SK-N-DZ (cell line): ENCODE measurements at places on chromosomes 3 and 15.

DNA sequence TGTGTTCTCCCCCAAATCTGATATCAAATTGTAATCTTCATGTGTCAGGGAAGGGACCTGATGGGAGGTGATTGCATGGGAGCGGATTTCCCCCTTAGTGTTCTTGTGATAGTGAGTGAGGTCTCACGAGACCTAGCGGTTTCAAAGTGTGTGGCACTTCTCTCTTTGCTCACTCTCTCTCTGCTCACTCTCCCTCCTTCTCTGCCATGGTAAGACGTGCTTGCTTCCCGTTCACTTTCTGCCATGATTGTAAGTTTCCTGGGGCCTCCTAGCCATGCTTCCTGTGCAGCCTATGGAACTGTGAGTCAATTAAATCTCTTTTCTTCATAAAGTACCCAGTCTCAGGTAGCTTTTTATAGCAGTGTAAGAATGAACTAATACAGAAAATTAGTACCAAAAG lies 30.6 kb upstream of the OR5H6 start:
- no peak for DNase-seq

DNA sequence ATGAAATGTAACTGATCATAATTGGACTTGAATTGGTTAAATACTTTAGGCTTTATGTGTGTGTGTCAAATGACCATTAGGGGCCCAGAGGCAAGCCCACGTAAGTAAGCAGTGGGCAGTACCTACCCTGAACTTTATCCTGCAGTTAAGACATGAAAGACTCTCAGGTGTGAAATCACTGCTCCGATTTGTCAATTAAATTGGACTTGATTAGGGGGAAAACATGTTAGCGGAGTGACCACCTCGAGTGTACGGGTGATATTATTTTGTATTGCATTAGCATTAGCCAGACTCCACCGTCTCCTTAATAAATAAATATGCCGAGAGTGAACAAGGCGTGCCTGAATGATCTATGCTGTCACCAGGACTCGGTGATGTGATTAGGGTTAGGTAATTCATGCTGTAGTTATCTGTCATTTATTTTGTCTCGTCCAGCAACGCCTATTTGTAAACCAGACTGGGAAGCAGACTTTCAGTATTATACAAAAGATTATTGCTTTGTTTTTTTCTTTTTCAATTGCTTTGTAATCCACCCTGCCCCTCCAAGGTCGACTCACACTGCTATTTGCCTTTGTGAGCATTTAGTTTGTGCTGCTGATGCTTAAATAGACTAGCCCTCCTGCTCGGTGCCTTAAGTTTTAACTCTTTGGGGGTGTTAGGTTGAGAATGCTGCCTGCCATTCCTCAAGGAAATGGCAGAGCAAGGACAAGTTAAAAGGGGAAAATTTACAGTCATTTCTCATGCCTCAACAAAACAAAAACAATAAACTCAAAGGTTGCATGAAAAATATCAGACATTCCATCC lies 1.8 kb downstream of the RBMS3 start:
- DNase-seq: peak; percentile 54

- no peak for DNase-seq
These were observed 71.7 kb downstream of the ANKRD28 start for GRCh38 chr3:15726043-15726442.

DNA sequence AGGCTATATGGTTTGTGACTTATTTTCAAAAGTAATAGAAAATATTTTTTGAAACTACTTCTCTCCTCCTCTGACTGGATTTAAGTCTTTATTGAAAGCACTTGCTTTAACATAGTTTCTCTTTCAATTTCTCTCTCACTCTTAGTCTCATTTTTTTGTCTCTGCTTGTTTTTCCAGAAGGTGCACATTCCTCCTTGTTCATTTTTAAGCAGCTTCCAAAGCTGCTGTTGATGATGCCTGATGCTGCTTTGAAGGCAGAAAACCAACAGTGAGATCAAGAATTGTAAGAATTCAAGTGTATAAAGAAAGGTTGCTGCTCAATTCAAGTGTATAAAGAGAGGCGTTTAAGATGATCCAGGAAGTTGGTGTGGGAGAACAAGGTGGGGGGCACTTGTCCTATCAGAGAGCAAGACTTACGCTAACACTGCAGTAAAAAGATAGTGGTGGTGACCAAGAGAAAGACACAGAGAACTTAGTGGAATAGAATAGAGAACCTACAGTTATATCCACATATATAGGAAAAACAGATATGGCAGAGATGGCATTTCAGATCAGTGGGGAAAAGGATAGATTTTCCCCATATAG lies 12.1 kb downstream of the NR2C2 start:
- DNase-seq: no peak

DNA sequence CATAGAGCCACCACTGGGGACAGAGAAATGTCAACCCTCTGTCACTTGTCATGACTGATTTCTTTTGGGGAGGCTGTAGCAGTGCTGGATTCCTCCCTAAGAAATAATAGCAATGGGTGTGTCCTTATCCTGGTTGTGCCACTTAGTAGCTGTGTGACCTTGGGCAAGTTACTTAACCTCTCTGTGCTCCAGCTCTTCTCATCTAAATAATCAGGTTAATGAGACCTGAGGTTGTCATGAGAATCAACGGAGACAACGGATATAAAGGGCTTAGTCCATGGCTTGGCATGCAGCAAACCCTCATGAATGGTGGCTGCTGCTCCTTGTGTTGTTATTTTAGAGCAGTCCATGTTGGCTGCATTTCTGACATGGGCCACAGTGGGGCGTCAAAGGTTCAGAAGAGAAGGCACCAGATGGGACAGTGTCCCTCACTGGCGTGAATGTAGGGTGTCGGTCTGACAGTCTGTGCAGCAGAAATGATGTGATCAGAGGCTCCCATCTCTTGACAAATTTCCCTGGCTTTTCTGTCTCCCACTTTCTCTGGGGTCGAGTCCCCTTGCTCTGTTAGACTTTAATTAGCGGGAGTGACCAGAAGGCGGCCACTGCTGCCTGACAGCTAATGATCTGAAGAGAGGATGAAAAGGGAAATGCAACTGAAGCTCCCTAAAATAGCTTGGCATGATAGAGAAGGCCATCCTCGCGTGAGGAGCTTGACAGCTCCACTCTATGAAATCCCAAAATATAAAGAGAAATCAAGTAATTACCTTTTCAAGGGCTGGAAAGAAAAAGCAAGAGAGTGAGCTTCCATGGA lies 209.4 kb downstream of the CADPS start:
- peak; percentile 75 for DNase-seq

DNA sequence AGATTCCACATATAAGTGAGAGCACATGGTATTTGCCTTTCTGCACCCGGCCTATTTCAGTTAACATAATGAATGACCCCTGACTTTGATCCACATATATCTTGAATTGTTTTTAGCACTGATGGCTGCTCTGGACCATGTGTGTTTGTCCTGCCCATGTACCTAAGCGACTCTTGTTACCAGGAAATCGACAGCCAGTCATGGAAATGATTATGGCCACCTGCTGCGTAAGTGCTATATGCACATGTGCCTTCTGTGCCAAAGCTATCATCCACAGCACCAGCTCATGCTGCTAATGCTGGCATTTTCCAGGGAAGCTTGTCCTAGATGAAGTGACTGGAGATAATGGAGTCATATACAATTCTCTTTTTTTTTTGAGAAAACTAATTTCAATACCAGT lies 103.7 kb downstream of the PEX5L start:
- DNase-seq: no peak

- no peak for DNase-seq
These were observed 42.6 kb upstream of the BNC1 start for GRCh38 chr15:83327041-83327440.

GRCh38 chr3:185677146-185677829 lies 91.2 kb downstream of the SENP2 start:
- peak; percentile 53 for DNase-seq

GRCh38 chr3:173870976-173871375 lies 473.4 kb downstream of the NLGN1 start:
- DNase-seq: no peak

GRCh38 chr3:109678600-109678999 lies 341.3 kb upstream of the DPPA4 start:
- DNase-seq: no peak

DNA sequence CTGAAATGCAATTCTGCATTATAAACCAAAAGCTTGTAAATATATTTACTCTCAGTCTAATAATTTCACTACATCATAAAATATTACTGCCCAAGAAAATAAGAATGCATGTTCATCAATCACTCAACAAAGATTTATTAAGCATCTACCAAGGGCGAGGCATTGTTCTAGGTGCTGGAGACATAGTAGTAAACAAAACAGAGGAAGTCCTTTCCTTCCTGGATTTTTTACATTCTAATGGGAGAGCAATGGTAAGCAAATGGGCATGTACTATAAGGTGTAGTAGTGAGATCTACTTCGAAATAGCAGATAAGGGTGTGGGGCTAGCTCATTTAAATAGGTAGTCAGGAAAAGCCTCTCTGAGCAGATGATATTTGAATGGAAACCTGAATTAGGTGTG lies 10.8 kb upstream of the ZFYVE19 start:
- no peak for DNase-seq

- DNase-seq: peak; percentile 29
These were observed 195.0 kb downstream of the ZNF621 start for GRCh38 chr3:40719660-40720287.

GRCh38 chr3:125008766-125009165 lies 47.0 kb downstream of the HEG1 start:
- no peak for DNase-seq

- DNase-seq: no peak
These were observed 66.1 kb downstream of the CD200 start for GRCh38 chr3:112399064-112399463.

- no peak for DNase-seq
These were observed 173.9 kb downstream of the PYDC2 start for GRCh38 chr3:191634902-191635301.

GRCh38 chr15:57158589-57158988 lies 217.7 kb upstream of the CGNL1 start:
- DNase-seq: no peak

GRCh38 chr3:115279939-115280338 lies 132.9 kb upstream of the ZBTB20 start:
- DNase-seq: no peak

DNA sequence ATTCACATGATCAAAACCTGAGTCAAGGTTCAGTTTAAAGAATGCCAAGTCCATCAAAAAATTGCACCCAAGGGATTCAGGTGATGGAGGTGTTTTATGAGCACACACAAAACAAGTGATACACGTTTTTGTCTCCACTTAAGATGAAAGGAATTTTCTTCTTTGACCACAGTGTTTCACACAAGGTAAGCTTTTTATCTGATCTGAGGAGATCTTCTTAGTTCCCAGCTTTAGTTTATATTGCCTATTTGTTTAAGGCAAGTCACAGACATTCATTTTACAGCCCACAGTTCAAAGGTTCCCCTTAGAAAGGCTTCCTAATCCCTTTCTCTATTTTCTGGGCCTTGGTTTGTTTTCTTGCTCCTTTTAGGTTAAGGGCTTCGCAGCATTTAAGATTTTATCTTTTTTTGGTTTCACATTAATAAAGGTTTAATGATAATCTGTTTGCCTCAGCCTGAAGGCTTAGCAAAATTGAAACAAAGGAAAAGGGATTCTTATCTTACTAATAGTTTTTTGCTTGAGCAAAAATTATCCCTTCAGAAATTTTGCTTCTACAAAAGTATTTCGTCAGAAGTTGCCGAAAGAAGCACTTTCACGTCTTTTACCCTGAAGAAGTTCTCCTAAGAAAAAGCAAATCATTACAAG lies 420.5 kb upstream of the NAALADL2 start:
- DNase-seq: no peak

GRCh38 chr3:134423153-134423552 lies 48.9 kb upstream of the AMOTL2 start:
- peak; percentile 69 for DNase-seq

- DNase-seq: peak; percentile 16
These were observed 314.3 kb upstream of the RASGRP1 start for GRCh38 chr15:38878926-38879325.

DNA sequence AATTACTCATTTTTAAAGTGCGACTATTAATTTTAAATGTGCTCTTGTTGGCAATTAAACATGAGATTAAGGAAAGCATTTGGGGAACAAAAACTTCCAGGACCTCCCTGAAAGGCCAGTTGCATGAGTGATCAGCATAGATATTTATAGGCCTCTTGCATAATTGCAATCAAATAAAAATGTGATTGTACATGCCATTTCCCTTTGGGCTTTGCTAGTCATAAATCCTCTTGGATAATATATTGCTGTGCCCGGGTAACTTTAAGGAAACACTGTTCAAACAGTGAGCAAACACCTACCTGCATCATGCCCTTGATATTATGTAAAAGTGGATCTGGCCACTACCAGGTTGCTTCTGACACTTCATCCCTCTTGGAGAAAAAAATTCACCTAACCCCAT lies 239.1 kb downstream of the MCTP2 start:
- no peak for DNase-seq

- DNase-seq: peak; percentile 66
These were observed 7.7 kb upstream of the SCN10A start for GRCh38 chr3:38823722-38824121.

GRCh38 chr3:171704002-171704401 lies 106.3 kb downstream of the PLD1 start:
- peak; percentile 20 for DNase-seq

DNA sequence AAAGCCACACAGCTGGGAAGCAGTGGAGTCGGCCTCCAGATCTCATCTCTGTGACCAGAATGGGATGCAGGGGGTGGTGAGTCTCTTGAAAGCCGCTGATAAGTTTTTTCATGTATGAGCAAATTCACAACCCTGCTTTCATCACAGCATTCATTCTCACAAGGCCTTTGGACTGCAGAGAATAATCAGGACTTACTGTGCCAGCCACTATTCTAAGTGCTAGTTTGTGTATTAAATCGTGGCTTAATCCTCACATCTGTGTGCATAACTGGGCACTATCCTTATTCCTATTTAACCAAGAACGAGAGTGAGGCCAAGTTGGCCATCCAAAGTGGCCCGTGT lies 64.2 kb upstream of the POLG start:
- no peak for DNase-seq

DNA sequence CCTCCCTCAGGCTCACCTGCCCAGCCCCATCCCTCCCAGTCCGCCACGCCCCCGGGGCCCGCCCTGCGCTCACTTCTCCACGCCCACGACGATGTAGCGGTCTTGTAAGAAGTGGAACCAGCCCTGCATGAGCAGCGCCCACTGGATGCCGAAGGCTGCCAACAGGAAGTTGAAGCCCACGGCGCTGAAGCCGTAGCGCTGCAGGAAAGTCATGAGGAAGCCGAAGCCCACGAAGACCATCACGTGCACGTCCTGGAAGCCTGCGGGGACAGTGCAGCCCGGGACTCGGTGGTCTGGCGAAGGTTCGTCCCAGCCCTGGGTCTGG lies 9.7 kb downstream of the RHCG start:
- DNase-seq: no peak

DNA sequence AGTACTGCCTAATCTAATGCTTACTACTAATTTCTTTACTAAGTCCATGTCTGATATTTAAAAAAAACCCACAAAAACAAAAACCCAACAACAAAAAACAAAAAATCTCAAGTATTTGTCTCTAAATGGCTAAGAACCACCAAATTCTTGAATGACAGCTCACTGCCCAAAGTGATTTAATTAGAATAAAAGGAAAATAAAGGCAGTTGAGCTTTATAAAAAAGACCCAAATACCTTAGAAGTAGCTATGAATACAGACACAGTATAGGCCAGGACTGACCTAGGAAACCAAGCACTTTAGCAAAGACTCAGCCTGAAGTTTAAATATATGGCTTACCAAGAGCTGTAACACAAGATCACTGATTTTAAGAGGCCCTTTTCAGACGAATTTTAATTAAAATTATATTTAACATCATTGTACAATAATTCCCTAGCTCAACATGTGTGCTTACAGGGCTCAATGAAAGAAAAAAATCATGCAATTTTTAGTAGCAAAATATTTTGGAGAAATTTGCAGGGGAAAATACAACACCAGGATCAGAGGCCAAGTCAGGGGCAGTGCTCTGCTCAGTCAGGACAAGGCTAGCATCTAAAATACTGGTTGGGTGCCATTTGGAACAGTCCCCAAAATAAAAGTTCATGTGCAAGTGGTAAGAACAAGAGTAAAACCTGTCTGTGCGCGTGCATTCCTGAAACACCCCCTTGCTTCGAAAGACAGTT lies 24.8 kb downstream of the UQCC5 start:
- no peak for DNase-seq
